ENCODE measurements at places on chromosomes 2 and 18.

GRCh38 chr2:154537024-154537423, 161.5 kb upstream of the KCNJ3 start:
- no peak for DNase-seq

GRCh38 chr2:41024816-41025215, 572.9 kb upstream of the SLC8A1 start:
- no peak for DNase-seq

DNA sequence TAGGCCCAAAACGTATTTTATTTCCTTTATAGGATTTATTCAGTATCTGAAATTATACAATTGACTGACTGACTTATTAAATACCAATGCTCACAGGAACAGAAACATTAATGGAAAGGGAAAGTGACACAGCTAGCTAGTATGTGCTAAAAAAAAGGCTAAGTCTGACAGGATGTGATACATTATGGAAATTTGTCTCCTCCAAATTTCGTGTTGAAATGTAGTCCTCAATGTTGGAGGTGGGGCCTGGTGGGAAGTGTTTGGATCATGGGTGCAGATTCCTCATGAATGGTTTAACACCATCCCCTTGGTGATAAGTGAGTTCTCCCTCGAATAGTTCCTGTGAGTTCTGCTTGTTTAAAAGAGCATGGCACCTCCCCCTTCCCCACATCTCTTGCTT, 70.6 kb upstream of the WDR75 start:
- no peak for DNase-seq

DNA sequence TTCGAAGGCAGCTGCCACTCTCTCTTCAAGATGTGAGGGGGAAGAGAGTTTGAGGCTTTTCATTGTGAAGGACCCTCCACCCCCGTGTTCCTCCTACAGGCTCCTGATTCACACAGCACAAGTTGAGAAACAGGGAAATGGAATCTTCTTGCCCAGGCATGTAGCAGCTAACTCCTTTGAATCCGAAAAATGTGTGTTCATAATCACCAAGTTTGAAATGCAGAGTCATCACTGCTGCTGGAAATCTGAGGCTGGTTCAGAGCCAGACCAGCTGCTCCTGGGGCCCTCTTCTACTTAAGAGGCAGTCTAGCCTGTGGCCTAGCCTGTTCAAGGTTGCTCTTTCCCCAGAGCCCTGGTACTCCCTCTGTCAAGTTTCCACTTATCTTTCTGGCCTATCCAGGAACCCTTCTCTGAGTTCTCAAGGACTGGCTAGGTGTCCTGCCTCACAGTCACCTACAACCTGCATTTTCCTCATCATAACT, 166.4 kb downstream of the TMEM247 start:
- DNase-seq, result no peak

- DNase-seq, result no peak
Observed at GRCh38 chr2:113857464-113857863, 32.4 kb upstream of the ACTR3 start.

DNA sequence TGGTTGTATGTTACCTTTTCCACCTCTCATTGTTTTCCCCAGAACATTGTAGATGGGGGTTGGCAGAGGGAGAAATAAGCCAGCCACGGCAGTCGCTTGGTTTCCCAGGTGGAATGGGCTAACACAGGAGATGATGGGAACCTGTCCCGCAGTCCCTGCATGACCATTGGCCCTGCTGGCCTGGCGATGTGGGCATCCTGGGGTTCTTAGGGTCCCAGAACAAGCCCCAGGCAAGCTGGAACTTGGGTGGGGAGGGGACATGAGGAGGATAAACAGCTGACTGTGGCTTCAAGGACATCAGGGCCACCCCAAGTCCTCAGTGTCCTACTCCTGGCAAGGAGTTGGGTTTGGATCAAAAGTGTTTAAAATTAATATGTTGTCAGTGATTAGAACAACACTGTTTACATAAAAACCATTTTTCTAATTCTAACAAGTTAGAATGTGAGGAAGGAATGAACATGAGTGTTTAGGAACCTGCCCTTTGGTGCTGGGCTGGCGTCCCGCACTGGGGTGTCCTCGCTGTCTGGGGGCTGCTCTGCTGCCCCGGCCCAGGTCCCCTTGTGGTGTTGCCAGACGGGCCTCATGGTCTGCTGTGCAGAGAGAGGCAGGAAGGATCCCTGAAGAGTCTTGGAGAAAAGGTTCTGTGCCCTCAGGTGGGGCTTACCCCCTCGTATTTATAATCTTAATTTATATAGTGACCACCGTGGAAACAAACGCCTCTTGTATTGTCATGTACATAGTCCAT, 95.1 kb downstream of the USP40 start:
- DNase-seq, result no peak

DNA sequence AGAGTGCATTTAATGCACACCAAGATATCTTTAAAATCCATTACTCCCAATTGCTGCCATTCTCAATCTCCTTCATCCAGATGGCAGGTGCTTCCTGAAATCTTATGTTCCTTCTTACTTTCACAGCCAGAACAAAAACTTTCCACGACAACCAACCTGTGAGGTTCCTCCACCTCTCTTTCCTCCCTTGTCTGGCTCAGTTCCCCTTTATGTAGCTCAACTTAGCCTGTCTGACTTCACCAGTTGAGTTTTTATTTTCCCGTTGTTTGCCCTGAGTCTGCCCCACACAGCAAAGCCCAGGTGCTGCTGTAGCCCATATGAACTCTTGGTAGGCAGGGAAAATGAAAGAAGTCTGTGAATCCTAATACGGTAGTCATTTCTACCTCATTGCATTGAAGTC, 112.5 kb downstream of the MREG start:
- DNase-seq, result no peak

DNA sequence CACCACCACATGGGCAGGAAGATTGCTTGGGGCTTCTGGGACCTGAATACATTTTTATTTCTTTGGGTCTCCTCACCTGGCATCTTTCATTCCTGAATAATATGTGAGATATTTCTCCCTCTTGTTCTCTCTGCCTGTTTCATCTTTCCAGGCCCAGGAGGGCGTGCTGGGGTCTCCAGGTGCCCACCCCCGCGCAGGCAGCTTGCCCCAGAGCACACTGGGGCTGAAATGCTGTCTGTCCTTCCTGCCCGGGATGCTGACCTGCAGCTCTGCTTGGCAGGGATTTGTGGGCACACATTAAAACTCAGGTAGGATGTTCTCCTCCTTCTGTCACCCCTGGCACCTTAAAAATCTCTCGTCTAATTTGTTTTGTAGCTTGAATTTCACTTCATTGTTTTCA, 39.7 kb upstream of the TEX51 start:
- no peak for DNase-seq

DNA sequence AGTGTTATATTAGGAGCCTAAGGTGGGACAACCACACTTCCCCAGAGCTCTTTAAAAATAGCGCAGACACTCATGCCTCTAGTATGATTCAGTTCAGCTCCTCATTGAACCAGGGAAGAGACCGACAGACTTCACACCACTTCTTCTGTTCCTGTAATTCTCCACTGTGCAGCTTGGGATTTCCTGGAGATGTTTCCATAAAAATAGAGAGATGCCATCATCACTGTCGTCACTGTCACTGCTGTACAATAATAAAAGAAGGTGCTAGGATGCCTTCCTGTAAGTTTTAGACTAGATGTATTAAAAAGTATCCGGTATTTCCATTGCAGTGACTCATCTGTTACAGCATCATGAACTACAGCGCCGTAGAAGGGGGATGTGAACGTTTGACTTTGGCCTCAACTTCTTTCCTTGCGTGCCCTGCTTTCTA, 110.9 kb downstream of the FAM210A start:
- no peak for DNase-seq

DNA sequence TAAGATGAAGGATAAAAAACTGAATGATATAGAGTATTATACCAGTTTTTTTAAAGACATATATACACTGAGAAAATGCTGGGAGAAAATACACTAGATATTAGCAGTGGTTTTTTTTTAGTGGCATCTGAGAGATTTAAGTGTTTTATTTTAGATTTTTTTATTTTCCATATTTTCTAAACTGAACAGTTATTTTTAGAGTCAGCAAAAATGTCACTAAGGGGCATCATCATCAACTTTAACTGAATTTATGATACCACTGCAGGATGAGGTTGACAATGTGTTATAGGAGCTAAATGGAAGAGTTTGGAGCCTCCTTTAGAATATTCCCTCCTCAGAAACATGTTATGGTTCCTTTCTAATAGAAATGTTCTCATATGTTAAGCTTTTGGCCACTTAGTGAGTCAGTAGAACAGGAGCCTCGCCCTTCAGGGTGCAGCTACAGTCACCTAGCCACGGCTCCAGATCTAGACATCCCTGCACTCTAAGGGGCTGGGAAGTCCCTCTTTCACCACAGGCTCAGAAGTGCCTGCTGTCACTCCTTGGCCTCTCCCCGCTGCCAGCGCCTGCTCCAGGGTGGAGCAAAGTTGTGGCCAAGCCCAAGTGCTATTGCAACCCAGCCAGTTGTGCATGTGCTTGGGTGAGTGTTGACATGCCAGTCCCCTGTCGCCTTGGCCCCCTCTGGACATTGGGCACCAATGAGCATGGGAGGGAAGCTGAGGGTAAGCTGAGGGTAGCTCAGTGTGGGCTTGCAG, 210.7 kb upstream of the RASGRP3 start:
- DNase-seq, result no peak

DNA sequence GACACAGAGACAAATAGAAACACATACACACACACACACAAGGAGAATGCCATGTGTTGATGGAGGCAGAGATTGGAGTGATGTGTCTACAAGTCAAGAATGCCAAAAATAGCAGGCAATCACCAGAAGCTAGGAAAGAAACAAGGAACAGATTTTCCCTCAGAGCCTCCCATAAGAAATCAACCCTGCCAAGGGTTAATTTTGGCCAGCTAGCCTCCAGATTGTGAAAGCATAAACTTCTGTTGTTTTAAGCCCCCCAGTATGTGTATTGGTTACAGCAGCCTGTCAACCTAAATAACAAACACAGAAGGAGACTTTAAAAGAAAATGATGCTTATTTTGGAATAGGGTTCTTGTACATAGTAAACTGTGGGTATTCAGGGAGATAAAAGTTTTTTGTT, 5.6 kb upstream of the STK39 start:
- no peak for DNase-seq

- DNase-seq, result no peak
Observed at GRCh38 chr2:68152681-68153347, 4.9 kb upstream of the PNO1 start.

GRCh38 chr2:197266477-197266876, 44.1 kb downstream of the ANKRD44 start:
- DNase-seq, result peak; percentile 27

DNA sequence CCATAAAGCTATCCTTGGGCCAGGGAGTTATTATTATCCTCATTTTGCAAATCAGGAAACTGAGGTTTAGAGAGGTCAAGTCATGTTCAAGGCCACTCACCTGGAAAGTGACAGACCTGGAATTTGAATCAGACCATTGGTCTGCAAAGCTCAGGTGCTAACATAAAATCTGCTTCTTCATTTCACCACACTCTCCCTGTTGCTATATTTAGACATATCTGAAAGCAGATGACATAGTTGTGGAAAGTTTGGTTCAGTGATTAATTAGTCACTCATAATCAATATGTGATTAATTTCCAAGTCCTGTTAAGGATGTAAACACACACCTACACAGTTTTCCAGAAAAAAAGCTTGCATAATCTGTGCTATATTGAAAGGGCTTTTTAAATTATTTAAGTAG, 57.4 kb downstream of the LINC00305 start:
- DNase-seq, result no peak

GRCh38 chr2:32668254-32668653, 40.4 kb downstream of the TTC27 start:
- DNase-seq, result no peak

- DNase-seq, result no peak
Observed at GRCh38 chr2:185537689-185538088, 200.9 kb upstream of the FSIP2 start.

DNA sequence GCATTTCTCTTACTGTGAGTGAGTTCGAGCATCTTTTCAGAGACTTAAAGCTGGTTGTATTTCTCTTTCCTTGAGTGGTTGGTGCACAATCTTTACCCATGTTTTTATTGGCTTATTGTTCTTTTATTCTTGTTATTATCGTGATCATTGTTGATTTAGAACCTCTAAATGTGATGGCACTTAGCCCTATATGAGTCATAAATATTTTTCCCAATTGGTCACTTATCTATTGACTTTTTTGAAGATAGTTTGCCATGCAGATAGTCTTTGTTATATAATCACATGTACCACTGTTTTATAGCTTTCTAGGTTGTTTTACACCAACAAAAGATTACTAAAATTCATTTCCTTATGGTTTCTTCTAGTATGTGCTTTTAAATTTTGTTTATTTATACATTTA, 141.6 kb upstream of the MSH6 start:
- DNase-seq, result no peak

GRCh38 chr2:198100346-198100745, 296.0 kb downstream of the PLCL1 start:
- DNase-seq, result no peak

GRCh38 chr2:9782197-9782719, 61.0 kb upstream of the TAF1B start:
- DNase-seq, result peak; percentile 77

- no peak for DNase-seq
Observed at GRCh38 chr18:49677762-49678413, 116.0 kb downstream of the LIPG start.

DNA sequence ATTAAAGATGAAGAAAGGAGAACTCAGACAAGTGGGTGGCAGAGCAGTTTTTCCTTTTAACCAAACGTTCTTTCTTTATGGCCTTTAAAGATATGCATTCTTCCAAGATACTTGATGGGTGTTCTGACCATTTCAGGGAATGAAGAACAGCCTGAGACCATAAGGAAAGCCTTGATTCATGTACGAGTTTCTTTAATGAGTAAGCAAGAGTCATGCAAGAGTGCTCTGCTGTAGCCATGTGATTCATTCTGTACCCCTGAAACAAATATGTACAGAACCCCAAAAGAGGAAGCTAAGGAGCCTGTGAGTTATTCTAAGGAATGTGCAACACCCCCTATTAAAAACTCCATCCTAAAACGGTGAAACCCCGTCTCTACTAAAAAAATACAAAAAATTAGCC, 372.8 kb downstream of the MTX2 start:
- DNase-seq, result no peak

- no peak for DNase-seq
Observed at GRCh38 chr2:198883604-198884003, 574.1 kb downstream of the SATB2 start.

- no peak for DNase-seq
Observed at GRCh38 chr2:182818501-182818900, 47.9 kb downstream of the FRZB start.

- no peak for DNase-seq
Observed at GRCh38 chr2:152175012-152175367, 573 bp downstream of the STAM2 start.

GRCh38 chr2:152611458-152612231, 105.6 kb downstream of the PRPF40A start:
- DNase-seq, result no peak

GRCh38 chr2:109447251-109447661, 166.5 kb downstream of the SEPTIN10 start:
- no peak for DNase-seq

All from stimulated activated CD4-positive, alpha-beta T cell treated with anti-CD3 and anti-CD28 coated beads, Interleukin-4, amount 100 ng/mL, for 24 hours (primary cell).